ENCODE measurements at places on chromosomes 2 and 18.
A peak's percentile ranks its signal among the peaks of the same experiment; 100 is the strongest.

GRCh38 chr2:23843051-23843976, 83.6 kb downstream of the ATAD2B start:
- peak; percentile 12 for DNase-seq

GRCh38 chr2:37526323-37526722, 145.1 kb downstream of the CDC42EP3 start:
- DNase-seq, result no peak

DNA sequence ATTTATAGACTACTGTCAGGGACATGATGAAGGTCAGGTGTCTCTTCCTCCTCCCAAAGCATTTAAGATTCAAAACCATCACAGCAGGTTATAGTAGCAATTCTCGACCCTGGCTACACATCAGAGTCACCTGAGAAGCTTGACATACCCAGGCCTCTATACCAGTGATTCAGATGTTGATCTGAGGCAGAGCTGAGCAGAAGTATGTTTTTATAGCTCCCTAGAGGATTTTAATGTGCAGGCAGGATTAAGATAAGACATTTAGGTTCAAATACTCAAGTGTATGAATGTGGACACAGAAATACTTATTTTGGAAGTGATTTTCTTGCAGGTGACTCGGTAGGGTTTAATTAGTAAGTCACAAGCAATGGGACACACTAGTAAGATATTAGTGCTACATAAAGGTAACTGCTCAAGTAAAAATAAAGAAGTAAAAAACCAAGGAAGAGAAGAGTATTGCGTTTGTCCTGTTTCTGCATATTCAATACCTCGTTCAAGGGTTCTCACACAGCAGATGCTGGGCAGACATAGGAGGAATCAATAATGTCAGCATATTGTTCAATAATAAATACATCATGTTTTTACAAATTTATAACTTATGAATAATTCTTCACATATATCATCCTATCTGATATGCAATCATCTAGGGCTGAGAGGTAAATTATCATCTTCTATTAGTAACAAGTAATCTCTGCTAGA, 7.0 kb downstream of the GCFC2 start:
- DNase-seq, result peak; percentile 6

- peak; percentile 71 for DNase-seq
Measured at GRCh38 chr2:123540291-123540690, 484.8 kb upstream of the CNTNAP5 start.

DNA sequence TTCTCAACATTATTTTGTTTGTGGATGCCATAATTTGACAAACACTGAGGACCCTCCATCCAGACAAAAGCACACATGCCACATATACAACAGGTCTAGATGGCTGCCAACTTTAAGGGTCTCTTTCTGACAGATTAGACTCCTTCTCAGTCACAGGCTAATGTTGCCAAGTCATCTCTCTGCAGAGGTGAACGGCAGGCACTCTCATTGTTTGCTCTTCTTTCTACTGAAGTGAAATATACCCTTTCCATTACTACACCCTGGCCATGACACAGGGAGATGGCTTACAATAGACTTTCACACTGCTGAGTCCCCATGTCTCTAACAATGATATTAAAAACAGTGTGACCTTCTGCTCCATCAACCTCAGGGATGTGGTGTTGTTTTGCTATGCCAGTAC, 47.5 kb upstream of the ZNF397 start:
- no peak for DNase-seq

DNA sequence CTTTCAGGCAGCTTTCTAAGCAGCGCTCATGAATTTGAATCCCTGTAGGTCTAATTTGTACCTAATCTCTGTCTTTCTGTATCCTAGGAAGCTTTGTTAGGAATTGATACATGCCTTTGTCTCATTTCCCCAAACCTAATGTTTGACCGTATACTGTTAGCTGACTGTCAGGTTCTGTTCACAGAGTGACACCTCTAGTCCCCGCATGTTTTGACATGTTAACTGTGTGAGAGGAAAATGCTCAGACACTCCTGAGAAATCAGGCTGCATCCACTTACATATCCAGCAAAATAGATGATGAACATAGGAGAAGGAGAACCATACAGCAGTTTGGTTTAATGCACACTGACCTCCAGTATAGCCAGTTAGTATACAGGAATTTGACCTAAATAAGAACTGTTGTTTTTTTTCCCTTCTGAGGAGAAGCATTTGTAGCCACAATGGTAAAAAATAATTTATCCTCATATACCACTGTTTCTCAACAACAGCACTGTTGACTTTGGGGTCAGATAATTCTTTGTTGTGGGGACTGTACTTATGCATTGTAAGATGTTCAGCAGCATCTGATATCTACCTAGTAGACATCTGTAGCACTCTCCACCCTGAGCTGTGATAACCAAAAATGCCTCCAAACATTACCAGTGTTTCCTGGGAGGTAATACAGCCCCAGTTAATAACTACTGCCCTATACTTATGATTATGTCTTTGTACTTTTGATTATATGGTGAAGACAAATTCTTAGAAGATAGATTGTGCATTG, 130.9 kb downstream of the NCOA1 start:
- no peak for DNase-seq

DNA sequence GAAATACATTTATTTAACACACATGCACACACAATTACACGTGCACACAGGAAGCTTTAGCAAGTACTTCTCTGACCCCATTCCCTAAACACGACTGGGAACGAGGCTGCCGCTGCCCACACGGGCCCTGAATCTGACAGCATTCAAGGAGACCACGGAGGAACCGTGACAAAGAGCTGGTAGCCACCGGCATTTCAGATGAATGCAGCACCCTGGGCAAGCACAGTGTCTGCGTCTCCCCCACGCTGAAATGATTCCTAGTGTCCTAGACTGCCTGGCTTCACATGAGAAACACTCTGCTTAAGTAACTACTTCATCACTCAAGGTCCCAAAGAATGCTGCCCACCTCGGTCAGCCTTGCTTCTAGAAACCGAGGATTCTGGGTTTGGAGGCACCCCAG, 95.0 kb downstream of the HDAC4 start:
- no peak for DNase-seq

- DNase-seq, result no peak
Measured at GRCh38 chr2:183993052-183993451, 605.3 kb upstream of the ZNF804A start.

DNA sequence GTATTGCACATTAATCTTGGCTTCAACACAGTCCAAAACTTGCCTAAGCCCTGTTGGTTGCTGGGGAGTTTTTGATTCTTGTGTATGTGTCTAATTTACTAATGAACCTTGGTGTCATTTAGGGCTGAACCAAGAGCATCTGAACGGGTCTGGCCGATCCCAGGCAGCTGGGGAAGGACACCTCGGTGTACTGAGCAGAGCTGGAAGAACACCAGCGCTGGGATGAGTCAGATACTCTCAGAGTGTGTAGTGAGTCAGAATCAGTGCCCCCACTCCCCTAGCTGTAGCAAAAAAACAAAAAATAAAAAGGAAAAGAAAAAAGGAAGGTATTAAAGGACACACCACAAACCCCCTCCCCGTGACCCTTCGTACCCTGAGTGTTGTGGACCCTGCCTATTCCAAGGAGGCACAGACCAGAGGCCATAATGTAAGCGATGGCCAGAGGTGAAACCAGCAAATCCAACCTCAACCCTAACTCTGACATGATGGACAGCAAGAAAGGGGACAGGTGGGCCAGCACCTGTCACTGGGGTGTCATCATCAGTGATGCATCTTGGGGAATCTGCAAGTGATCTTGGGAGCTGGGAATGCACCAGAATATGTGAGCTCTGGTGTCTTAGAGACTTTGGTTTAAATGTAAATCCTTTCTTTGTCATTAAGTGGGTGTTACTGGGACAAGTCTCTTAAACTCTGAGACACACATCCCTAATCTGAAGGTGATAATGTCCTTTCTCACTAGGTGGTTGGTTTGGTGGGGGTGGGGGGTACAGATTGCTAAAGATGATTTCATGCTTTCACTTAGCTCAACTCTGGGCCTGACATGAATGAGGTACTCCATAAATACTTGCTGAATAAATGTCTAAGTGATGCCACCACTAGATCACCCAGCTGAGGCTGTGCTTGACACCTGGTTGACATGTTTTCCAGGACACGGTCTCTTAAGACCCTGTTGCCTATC, 34.2 kb upstream of the NCOA1 start:
- peak; percentile 84 for DNase-seq

DNA sequence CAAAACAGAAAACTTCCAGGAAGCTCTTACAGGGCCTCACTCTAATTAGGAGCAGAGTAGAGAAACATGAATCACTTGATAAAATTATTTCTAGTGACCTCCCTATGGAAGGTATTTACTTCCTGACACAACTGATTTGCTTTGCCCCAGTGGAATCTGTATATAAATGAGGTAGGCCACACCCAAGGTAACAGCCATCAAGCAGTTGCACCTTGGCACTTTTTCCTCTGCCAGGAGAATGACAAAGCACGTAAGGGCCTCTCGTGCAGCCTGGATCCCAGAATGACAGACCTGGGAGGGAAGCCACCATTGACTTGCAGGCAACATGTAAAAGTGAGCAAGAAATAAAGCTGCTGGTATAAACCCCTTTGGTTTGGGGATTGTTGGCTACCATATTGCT, 620.0 kb upstream of the SLC39A10 start:
- DNase-seq, result no peak

DNA sequence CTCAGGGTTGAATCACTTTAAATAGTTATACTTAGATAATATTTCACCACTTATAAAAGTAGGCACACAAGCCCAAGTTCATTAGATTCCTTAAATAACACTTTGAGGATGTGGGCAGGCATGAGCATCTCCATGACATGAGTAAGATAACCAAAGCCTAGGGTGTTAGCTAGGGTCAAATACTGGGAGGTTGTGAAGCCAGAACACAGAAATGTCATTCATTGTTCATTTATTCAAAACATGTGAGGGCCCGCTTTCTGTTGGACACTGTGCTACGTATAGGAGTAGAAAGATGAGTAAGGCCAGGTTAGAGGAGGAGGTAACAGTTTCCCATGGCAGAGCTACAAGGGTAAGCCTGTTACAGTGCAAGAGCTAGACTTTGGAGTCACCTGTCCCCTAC, 93.5 kb upstream of the NEDD4L start:
- peak; percentile 16 for DNase-seq

DNA sequence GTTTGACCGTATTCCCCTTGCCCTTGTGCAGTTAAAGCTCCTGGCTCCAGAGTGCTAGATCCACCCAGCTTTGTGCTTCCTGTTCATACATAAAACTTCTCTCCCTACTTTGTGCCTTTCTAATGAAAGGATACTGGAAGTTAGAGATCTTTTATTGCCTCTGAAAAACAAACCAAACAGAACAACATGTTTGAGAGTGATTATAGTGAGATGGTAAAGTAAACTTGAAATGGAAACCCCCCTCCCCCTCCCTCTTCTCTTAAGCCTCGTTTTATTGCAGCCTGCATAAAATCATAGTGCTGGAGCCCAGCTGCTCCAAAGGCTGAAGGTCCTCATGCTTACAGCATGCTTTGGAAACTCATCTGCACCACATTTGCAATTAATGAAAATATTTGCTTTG, 125.1 kb downstream of the TANC1 start:
- no peak for DNase-seq

DNA sequence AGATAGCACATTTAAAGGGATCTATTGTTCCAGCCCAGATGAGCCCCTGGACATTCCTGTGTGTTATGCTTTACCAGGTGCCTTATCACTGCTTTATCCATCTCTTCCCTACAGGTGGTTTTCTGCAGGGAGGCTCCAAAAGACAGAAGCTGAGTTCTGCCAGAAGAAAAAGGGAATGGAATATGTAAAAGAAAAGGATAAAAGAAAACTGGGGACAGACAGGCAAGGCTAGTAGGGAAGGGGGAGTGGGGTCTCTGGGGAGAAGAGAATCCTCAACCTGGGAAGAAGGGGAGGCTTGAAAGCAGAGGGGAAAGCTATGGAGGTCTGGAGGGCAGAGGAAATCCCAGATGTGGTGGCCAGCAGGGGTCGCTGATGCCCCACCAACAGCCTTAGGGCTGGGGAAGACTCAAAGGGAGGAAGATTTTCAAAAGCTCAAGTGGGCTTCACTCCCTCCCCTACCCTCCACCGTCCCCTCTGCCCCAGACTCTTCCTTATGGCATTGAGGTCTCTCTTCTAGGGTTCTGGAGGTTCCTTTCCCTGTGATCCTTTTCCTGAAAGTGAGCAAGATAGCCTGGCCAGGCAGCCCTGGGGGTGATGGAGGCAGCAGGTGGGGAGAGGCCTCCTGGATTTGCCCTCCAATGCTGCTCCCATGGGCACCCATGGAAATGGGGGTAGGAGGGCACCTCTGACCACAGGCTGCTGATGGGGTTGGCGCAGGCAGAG, 178.1 kb upstream of the PKDCC start:
- DNase-seq, result peak; percentile 66

DNA sequence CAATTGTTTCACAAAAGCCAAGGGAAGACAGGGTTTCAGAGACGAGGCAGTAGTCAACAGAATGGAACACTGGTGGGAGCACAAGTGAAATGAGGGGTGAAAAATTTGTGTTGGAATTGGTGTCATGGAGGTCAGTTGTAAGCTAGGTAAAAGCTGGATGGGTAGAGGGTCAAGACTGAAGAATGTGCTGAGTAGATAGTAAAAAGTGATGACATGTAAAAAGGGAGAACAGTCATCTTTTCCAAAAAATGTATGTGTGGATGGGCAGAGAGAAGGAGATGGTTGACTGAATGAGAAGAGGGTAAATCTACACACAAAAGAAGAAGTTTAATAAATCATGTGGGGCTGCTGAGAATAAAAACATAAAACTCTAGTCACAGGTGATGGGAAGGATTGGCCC, 92.7 kb upstream of the COL3A1 start:
- DNase-seq, result no peak

DNA sequence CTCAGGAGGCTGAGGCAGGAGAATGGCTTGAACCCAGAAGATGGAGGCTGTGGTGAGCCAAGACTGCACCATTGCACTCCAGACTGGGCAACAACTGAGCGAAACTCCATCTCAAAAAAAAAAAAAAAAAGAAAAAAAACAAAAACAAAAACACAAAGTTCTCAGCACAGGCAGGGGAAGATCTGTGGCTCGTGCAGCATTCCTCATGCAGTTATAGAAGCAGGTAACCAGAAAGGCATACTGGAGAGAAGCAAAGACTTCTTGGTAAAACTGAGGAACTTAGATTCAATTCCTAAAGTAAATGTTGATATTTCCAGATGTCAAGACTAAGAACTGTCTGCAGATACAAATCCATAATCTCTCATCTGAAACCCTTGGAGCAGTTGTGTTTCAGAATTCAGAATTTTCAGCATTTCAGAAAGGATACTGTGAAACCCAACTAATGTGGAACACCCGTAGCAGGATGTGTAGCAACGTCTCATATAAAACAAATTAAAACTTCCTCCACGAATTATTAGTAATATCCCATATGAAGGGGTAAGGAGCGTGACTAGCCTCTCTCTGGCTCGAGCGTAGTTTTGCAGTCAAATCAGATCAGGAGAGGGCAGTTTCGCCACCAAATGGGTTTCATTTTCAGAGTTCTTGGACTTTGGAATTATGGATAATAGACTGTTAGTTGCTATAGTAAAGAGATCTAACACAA, 13.2 kb upstream of the SLC25A52 start:
- no peak for DNase-seq

- DNase-seq, result no peak
Measured at GRCh38 chr2:71166812-71167211, 36.4 kb downstream of the MPHOSPH10 start.

GRCh38 chr2:111704246-111704645, 179.7 kb downstream of the ANAPC1 start:
- peak; percentile 13 for DNase-seq

All from fibroblast of upper back skin (primary cell).